CD8-positive, alpha-beta memory T cell (primary cell): ENCODE measurements at places on chromosomes 11 and 22. TPM values are rescaled to one million over a fixed set of nuclear protein-coding genes. Genes with fewer than 3 reads are reported as not detected.

GRCh38 chr22:39688186-39688785 lies 117.7 kb downstream of the CACNA1I start:
- no peaks in the 10 kb centered on the region for H3K27me3 ChIP-seq
- DNase-seq: no peak
- H3K4me3 ChIP-seq: no peak overlapping the region
- H3K36me3 ChIP-seq: no peaks in the 10 kb centered on the region
- no peak overlapping the region for H3K27ac ChIP-seq
- H3K4me1 ChIP-seq: peaks cover 9% of the 10 kb centered on the region

DNA sequence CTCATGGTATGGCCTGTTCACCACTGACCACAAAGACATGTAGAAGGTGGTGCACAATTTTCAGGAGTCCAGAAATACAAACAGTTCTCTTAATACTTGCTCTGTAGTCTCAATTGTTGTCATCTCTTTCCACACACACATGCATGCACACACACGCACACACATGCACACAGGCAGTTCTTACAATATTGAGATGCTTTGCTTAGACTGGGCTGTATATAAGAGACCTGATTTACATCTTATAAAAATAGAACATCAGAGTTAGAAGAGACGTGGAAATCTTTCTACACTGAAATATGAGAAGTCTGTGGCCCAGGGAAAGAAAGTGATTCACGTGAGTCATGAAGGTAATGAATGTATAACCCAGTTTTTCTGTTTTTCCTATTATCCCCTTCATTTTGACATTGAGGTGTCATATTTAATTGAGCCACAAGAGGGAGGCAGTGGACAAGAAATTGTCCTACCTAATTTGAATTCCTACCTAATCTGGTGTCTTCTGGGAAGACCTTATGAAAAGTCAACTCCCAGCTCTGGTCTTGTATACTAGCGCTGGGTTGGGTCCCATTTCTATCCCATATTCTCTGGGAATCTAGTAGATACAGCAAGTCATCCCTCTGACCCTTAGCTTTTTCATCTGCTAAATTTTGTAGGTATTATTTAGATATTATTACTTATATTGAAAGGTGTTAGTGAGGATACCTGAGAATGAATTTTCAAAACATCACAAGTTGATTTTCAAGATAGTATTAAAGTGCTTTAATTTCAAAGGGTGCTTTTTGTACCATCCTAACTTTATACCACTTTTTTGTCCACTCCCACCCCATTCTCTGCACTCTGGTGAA lies 14.9 kb upstream of the MS4A4A start:
- H3K27me3 ChIP-seq: no peaks in the 10 kb centered on the region
- no peak for DNase-seq
- H3K4me1 ChIP-seq: no peaks in the 10 kb centered on the region
- no peaks in the 10 kb centered on the region for H3K36me3 ChIP-seq
- no peak overlapping the region for H3K27ac ChIP-seq

GRCh38 chr11:1304380-1304779 lies 5.1 kb downstream of the TOLLIP start:
- peaks cover 21% of the 10 kb centered on the region for H3K4me1 ChIP-seq
- no peaks in the 10 kb centered on the region for H3K27me3 ChIP-seq
- no peaks in the 10 kb centered on the region for H3K36me3 ChIP-seq
- no peak overlapping the region for H3K27ac ChIP-seq
- no peak for DNase-seq
- H3K4me3 ChIP-seq: no peak overlapping the region

DNA sequence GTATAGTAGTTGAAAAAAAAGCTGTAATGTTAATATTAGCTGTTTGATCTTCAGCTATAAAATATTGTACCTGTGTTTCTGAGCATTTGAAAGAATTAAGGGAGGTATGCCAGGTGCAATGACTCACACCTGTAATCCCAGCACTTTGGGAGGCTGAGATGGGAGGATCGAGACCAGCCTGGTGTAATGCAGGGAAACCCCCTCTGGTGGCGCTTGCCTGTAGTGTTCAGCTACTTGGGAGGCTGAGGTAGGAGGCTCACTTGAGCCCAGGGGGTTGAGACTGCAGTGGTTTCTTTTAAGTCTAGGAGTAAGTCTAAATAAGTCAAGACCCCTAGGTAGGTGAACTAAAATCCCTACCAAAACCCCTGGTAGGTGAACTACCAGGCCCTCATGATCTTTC lies 37.1 kb downstream of the TAF1D start:
- no peak overlapping the region for H3K4me3 ChIP-seq
- H3K27ac ChIP-seq: no peak overlapping the region
- H3K27me3 ChIP-seq: no peaks in the 10 kb centered on the region

GRCh38 chr11:132907651-132908413 lies 624.5 kb downstream of the OPCML start:
- no peak overlapping the region for H3K4me3 ChIP-seq
- H3K4me1 ChIP-seq: no peaks in the 10 kb centered on the region
- no peaks in the 10 kb centered on the region for H3K36me3 ChIP-seq
- no peak for DNase-seq

The KLHDC7B gene
- 8.1 TPM for polyA plus RNA-seq

DNA sequence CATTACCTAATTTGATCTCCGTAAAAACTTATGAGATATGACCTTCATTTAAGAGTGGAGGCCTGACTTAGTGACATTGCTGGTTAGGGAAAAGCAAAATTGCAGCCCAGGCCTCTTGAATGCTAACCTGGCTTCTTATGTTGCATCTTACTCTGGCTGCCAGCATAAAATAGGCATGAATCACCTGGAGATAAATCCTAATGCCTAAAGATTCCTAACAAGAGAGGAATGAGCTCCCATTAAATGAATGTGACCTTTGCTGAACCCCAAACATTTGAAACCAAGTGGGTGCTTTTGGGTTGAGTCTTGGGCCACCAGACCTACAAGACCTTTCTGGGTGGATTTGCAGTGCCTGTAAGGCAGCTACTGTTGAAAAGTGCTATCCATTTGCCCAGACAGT lies 1145.6 kb upstream of the TENM4 start:
- no peak overlapping the region for H3K27ac ChIP-seq
- DNase-seq: no peak

GRCh38 chr11:33633251-33634003 lies 67.2 kb downstream of the C11orf91 start:
- no peaks in the 10 kb centered on the region for H3K27me3 ChIP-seq
- no peak overlapping the region for H3K4me3 ChIP-seq
- H3K36me3 ChIP-seq: no peaks in the 10 kb centered on the region
- no peaks in the 10 kb centered on the region for H3K4me1 ChIP-seq
- no peak overlapping the region for H3K27ac ChIP-seq

The ARHGAP20 gene
- not detected for polyA plus RNA-seq

GRCh38 chr11:103257360-103257759 lies 148.1 kb downstream of the DYNC2H1 start:
- no peaks in the 10 kb centered on the region for H3K27me3 ChIP-seq
- no peaks in the 10 kb centered on the region for H3K4me1 ChIP-seq
- DNase-seq: no peak
- no peaks in the 10 kb centered on the region for H3K36me3 ChIP-seq
